ENCODE measurements at places on chromosomes 11 and 22.

GRCh38 chr22:23306438-23306921 lies 126.2 kb downstream of the BCR start:
- DNase-seq, result no peak
- H3K27me3 ChIP-seq, result no peaks in the 10 kb centered on the region
- no peak overlapping the region for H3K27ac ChIP-seq
- no peak overlapping the region for H3K4me3 ChIP-seq

DNA sequence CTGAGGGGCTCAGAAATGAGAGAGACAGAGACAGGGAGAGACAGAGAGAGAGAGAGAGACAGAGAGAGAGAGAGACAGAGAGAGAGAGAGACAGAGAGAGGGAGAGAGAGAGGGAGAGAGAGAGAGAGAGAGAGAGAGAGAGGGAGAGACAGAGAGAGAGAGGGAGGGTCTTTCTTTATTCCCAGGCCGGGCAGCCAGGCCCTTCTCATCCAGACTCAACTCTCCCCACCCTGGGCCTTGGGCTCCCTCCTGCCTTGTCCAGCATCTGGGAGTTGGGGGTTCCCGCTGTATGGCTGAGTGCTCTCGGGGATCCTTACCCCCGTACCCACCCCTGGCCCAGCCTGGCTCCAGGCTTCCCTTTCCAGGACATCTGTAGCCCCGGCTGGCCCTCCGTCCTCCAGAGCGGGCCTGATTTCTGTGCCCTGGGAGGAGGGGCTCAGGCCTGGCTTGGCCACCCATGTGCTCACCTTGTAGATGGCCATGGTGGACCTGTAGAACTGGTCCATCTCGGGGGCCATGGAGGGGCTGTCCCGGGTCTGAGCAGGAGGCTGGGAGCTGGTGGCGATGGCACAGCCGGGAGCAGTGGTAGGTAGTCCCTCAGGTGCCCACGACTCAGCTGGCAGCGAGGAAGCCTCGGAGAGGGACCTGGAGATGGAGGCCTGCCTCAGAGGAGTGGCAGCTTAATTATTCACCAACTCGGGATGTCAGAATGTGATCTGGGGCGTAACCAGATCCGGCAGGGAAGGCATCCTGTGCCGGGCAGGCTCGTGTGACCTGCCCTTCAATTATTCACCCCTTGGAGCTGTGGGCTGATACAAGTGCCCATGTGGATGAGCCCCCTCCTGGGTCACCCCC lies at the start of gene BAIAP2L2:
Gene BAIAP2L2, minus strand, starts transcription at position 677 of the 855 bp plus-strand sequence. Its CDS starts 159 bp downstream, at position 518.
- no peak within 1 kb of the TSS for H3K4me3 ChIP-seq
- DNase-seq, result peak; percentile 40
- H3K4me1 ChIP-seq, result no peaks in the 10 kb centered on the region
- no peak within 1 kb of the TSS for H3K27ac ChIP-seq
- peaks cover 2% of the 10 kb centered on the region for H3K36me3 ChIP-seq
- H3K27me3 ChIP-seq, result no peaks in the 10 kb centered on the region

GRCh38 chr11:59659981-59660380 lies 8.9 kb downstream of the PATL1 start:
- peaks cover 4% of the 10 kb centered on the region for H3K4me1 ChIP-seq
- no peak overlapping the region for H3K27ac ChIP-seq
- no peak overlapping the region for H3K4me3 ChIP-seq
- H3K27me3 ChIP-seq, result no peaks in the 10 kb centered on the region
- no peak for DNase-seq
- peaks cover 7% of the 10 kb centered on the region for H3K36me3 ChIP-seq

GRCh38 chr22:38097557-38098409 lies 12.7 kb downstream of the BAIAP2L2 start:
- peak overlapping the region; percentile 62 for H3K4me3 ChIP-seq
- H3K36me3 ChIP-seq, result peaks cover 10% of the 10 kb centered on the region
- no peak overlapping the region for H3K27ac ChIP-seq

DNA sequence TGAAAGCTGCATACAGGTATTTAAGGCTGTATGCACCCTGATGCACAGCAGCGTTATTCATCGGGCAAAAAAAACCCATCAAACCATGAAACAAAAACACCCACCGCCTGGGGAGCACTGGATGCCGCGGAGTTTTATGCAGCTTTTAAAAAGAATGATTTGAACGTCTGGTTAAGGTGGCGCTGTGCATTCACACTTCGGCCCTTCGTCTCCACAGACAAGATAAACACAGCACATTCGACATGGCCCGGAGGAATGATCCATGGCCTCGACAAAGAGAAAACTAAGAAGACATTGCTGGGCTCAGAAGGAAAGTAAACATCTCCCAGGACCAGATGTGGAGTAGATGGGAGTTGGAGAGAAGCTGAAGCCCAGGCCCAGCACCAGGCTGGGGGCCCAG lies 40.8 kb upstream of the GAL start:
- peaks cover 11% of the 10 kb centered on the region for H3K36me3 ChIP-seq
- no peaks in the 10 kb centered on the region for H3K27me3 ChIP-seq
- no peak overlapping the region for H3K4me3 ChIP-seq
- no peak overlapping the region for H3K27ac ChIP-seq
- no peak for DNase-seq

DNA sequence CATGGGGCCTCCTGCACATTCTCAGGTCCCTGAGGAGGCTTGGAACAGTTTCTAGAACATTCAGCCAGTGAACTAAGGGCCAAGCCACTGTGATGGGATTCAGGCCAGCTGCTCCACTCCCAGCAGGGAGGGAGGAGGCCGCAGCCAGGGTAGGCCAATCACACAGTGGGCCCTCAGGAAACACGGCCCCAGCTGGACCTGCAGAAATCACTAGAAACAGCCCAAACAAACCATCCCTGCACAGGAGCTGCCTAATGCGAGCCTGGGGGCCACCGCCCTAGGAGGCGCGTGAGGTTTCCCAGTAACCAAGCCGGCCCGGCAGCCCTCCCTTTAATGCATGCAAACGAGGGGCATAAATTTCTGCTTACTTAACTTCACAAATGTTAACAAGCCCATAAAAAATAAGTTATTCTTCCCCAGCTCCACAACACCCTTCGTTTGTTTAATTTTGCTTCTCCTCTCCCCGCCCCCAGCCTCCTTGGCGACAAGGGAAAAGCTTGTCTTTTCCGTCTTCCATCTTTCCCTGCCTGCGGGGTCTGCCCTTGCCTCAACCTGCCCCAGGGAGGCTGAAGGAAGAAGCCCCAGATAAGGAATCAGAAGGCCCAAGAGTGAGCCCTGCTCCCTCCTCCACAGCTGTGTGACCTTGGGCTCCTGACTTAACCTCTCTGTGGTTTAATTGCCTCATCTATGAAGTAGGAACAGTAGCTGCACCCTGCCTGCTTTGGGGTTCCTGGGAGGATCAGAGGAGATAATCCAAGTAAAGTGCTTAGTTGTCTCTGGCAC lies 25.7 kb downstream of the ELFN2 start:
- no peaks in the 10 kb centered on the region for H3K4me1 ChIP-seq
- no peaks in the 10 kb centered on the region for H3K27me3 ChIP-seq
- H3K4me3 ChIP-seq, result no peak overlapping the region
- no peak for DNase-seq

DNA sequence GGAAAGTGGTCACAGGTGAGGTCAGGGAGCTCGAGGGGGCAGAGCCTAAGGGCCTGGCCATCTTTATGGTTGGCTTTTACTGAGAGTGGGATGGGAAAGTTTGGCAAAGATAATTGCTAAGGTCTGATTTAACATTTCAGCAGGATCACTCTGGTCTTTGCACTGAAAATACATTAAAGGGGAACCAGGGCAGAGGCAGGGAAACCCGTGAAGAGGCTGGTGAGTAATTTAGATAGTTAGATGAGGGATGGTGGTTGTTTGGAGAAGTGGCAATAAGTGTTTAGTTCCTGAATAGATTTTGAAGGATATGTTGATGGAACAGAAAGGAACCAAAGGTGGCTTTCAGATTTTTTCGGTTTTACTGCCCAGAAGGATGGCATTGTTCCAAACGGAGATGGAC lies 50.8 kb downstream of the SCN3B start:
- no peak overlapping the region for H3K27ac ChIP-seq
- no peaks in the 10 kb centered on the region for H3K27me3 ChIP-seq
- no peaks in the 10 kb centered on the region for H3K4me1 ChIP-seq
- H3K36me3 ChIP-seq, result peaks cover 10% of the 10 kb centered on the region
- H3K4me3 ChIP-seq, result no peak overlapping the region
- no peak for DNase-seq

DNA sequence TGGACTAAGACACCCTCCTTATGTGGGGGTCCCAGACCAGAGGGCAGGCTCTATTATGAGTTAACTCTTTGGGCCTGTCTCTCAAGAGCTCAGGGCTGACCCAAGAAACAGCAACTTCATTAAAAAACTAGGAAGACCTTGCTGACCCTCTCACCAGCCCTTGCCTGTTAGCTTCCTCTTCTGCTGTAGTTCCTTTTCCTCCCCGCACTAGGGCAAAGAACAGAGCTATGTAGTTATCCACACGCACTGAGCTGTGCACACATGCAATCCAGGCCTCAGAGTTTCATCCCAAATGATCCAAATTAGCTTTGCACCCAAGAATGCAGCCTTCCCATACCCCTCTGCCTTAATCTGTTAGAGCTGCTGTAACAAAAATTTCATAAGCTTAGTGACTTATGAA lies 539.6 kb upstream of the CADM1 start:
- H3K4me3 ChIP-seq, result no peak overlapping the region
- H3K27me3 ChIP-seq, result no peaks in the 10 kb centered on the region
- no peak overlapping the region for H3K27ac ChIP-seq
- H3K4me1 ChIP-seq, result no peaks in the 10 kb centered on the region
- no peaks in the 10 kb centered on the region for H3K36me3 ChIP-seq

DNA sequence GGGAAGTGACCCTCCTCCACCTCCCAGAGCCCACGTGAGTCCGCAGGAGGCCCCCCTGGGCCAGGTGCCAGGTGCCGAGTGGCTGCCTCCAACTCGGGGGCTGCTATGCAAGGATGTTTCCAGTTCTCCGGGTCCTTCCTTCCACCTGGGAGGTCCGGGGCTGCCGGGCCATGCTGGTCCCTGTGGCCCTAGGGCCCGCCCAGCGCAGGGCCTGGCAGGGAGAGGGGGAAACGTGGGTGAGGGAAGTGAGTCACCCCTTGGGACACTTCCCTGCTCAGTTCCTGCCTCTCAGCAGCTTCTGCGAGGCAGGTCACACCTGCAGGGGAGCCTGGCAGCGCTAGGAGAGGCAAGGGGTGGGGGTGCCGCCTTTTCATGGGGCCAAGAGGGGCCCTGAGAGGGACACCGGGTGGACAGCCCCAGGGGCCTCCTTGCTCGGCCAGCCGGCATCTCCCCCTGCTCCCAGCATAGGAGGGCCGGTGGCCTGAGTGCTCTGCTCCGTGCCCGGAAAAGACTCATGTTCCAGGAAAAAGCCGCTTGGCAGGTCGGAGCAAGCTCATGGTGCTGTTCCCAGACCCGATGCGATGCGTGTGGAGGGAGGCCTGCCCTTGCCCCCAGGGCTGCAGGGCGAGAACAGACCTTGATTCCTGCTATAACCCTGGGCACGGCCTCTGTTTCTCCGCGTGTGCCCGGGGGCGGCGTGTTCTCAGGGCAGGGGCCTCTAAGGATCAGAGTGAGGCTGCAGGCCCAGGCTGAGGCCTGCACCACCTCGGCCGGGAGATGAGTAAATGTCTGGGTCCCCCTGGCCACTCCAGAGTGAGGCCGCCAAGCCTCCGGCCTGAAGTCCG lies 30.3 kb upstream of the WNT7B start:
- no peak for DNase-seq
- no peak overlapping the region for H3K4me3 ChIP-seq
- H3K27me3 ChIP-seq, result no peaks in the 10 kb centered on the region
- H3K36me3 ChIP-seq, result no peaks in the 10 kb centered on the region
- no peak overlapping the region for H3K27ac ChIP-seq

GRCh38 chr11:36233204-36233603 lies 56.0 kb downstream of the COMMD9 start:
- H3K27ac ChIP-seq, result no peak overlapping the region
- H3K4me1 ChIP-seq, result no peaks in the 10 kb centered on the region
- DNase-seq, result no peak
- no peak overlapping the region for H3K4me3 ChIP-seq
- H3K36me3 ChIP-seq, result 0 out of 2 replicates have a peak, but pooled peaks cover 3% of the 10 kb centered on the region

DNA sequence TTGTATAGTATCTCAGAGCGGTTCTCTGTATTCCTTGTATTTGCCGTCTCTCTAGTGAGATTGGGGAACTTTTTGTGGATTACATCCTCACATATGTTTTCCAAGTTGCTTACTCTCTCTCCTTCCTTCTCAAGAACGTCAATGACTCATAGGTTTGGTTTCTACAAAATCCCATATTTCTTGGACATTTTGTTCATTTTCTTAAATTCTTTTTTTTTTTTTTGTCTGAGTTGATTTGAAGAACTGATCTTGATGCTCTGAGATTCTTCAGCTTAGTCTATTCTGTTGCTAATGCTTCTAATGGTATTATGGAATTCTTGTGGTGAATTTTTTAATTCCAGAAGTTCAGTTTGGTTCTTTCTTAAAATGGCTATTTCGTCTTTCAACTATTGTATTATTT lies 28.4 kb upstream of the SLN start:
- H3K27me3 ChIP-seq, result no peaks in the 10 kb centered on the region
- no peak overlapping the region for H3K27ac ChIP-seq
- no peak for DNase-seq

DNA sequence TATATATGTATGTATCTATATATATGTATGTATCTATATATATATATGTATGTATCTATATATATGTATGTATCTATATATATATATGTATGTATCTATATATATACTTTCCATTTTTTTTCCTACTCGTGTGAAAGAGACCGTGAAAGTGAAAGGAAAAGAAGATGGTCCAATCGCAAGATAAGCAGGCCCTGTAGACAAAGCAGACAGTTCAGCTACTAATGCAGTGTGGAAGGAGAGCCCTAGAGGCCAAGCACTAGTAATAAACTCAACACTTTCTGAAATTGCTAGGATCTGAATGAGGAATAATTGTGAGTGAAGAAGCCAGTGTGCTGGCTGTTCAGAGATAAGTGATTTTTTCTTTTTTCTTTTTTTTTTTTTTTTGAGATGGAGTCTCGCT lies 47.2 kb downstream of the MCHR1 start:
- no peak for DNase-seq
- no peak overlapping the region for H3K4me3 ChIP-seq
- H3K4me1 ChIP-seq, result no peaks in the 10 kb centered on the region
- no peaks in the 10 kb centered on the region for H3K36me3 ChIP-seq

- DNase-seq, result no peak
- H3K27me3 ChIP-seq, result no peaks in the 10 kb centered on the region
- H3K4me3 ChIP-seq, result no peak overlapping the region
- H3K36me3 ChIP-seq, result peaks cover 24% of the 10 kb centered on the region
Observed at GRCh38 chr11:108135845-108136544, 14.6 kb downstream of the ACAT1 start.
